ENCODE measurements at places on chromosomes 1 and 21.

GRCh38 chr1:219066631-219067349 is 106.9 kb upstream of the LYPLAL1 start:
- no peak for DNase-seq

- DNase-seq, result no peak
Observed at GRCh38 chr21:14687268-14687625, 141.1 kb upstream of the SAMSN1 start.

DNA sequence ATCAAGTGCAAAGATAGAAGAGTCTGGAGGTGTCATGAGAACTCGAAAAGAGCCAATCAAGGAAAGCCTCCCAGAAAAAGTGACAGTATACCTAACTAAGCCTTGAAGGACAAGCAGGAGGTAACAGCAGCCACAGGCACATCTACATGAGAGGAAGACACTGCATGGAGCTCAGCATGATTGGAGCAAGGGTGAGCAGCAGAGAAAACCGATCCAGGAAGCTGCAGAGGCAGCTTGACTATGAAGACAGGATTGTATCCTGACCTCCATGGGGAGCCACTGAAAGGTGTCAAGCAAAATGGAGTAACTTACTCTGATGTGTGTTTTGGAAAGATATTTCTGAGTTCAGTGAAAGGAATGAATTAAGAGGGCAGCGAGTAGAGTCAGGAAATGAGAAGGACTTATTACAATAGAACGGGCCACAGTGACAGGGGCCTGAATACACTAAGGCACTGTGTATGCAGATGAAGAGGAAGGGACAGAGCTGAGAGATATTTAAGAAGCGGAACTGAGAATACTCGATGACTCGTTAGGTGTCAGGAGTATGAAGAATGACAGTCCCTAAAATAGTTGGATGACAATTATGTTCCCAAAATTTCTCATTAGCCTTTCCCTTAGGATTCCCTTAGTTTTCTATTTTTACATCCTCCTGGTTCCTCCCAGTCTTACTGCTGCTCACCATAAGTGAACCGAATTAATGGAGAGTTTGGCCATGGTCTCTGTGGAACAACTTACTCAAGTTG is 139.3 kb upstream of the NFIA start:
- DNase-seq, result no peak

GRCh38 chr21:35006248-35006647 is 42.9 kb downstream of the RUNX1 start:
- no peak for DNase-seq

DNA sequence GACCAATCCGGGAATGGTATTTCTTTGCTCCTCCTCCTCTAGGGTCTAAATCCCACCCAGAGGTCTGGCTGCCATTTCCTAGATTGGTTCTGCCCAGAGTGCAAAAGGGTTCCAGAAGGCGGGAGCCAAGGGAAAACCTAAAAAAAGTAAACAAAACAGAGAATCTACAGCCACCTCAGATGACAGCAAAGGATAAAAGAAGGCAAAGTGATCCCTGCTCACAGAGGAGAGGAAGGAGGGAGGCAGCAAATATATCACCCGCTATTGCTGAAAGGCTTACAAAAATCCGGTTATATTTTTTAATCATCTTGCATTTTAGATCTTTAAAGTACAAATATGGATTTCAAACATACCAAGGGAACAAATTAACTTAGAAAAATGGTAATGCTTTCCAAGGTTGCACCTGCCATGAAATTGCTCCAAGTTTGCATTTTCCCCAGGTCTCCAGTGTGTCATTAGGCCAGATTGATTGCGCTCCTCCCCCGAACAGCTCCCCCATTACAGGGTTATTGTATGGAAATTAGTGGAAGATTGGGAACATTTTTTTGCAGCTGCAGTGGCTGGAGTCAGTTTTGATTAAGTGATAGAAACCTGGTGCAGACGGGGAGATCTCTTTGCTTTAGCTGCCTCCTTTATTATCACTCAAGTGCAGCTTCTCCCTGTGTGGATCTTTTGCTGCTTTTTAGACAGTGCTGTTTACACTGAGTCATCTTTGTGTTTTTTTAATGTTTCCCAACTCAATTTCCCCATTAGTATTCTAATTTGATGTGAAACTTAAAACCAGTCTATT is 280.5 kb upstream of the CAMK1G start:
- no peak for DNase-seq

GRCh38 chr1:25360596-25361581 is 22.8 kb downstream of the TMEM50A start:
- DNase-seq, result no peak

GRCh38 chr1:113534130-113534817 is 144.0 kb downstream of the MAGI3 start:
- no peak for DNase-seq

DNA sequence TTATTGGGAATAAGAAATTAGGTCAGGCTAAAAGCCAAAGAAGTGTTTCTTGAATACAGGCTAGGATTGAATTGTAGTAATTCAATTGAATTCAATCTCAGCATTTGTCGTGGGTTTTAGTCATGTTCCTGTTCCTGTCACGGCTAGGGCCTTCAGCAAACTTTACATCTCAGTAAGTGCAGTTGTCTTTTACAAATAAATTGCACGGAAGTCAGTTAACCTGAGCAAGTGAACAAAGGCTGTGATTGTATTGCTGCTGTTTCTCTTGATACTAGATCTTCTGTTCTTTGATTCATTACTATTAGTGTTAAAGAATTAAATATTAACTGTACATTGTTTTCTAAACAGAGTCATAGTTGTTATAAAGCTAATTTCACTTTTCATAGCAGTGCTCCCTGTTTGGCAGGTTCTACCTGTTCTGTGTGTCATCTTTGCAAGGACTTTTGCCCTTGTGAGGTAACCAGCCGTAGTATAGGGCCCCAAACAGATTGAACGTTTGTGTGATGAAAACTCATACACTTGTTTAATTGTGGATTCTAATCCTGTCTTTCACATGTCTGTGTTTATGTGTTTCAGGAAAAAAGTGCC is 164.4 kb downstream of the EDEM3 start:
- no peak for DNase-seq

GRCh38 chr1:36624466-36624865 is 141.8 kb upstream of the CSF3R start:
- DNase-seq, result no peak

DNA sequence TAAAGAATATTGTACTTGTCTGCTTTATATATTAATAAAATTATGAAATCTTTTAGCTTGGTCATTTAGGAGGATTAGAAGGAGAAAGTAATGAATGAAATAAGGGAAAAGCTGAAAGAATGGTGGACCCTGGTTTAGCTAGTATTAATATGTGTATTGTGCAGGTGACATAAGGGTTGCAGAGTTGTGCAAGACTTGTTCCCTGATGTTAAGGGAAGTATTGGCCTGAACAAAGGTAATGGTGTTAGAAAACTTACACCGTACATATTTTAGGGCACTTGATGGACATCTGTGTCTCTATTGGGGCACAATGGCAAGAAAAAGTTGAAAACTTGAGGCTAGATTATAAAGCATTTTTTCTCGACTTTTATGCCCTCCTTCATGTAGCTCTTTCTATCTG is 32.2 kb downstream of the SOAT1 start:
- no peak for DNase-seq

GRCh38 chr1:196148367-196148970 is 459.8 kb downstream of the KCNT2 start:
- no peak for DNase-seq

DNA sequence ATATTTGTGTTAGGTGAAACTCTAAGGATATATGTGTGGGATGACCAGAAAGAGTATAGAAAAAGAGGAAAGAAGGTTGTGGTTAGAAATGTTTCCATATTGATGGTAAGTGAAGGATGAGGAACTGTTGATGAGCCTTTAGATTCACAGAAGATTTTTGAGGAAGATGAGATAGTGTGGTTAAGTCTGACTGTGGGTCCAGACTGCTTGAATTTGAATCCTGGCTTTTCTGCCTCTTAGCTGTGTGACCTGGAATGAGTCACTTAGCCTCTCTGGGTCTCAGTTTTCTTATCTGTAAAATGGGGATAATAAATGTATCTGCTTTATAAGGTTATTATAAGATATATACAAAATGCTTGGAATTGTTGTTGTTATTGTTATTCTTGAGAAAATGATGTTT is 27.5 kb downstream of the RGL1 start:
- DNase-seq, result no peak

Data from activated naive CD4-positive, alpha-beta T cell treated with anti-CD3 and anti-CD28 coated beads for 36 hours (primary cell).